ENCODE measurements at places on chromosomes 1 and 21. TPM values are rescaled to one million over a fixed set of nuclear protein-coding genes. Genes with fewer than 3 reads are reported as not detected.

DNA sequence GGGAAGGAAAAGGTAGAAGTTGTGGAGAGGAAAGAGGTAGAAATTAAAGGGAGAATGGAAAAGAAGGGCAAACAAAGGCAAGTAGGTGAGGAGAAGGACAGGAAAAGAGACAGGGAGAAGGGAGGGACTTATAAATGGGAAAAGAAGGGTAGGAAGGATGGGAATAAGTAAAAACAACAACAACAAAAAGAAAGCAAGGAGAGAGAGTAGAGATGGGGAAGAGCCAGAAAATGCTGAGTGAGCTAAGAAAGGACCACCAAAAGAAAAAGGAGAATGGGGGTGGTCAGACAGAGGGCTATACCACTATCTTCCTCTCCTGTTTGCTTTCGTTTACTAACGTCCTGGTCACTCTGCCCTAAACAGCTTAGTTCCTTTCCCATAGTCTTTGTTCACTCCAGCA is 1.7 kb upstream of the CMPK1 start:
- no peak for DNase-seq

DNA sequence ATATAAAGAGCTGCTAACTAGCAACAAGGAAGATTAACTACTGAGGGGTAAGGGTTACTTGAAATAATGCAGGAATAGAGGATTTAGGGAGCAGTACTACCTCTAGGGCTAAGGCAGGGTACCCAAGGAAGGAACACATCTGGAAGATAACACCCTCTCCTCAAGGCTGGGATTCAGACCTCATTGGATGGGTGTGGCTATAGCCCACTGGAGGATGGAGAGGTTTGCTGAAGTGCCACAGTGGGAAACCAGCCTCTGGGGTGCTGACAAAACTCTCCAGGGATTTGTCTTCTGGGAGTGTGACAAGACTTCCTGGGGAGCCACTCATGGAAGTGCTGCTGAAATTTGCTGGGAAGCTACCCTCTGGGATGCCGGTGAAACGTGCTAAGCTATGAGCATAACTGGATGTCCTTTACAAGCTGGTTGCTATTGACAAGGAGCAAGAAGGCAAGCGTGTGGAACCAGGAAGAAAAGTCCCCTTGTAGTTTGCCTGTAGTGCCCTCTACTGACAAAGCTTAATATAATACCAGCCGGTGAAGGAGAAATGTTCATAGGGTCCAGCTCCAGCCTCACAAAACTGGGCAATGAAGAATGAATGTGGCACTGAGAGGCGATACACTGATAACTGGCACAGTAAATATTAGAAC is 122.8 kb upstream of the USP24 start:
- DNase-seq = no peak

Gene RNF223
- polyA plus RNA-seq = 0.18 TPM

Gene CFHR4
- polyA plus RNA-seq = 0.09 TPM

- no peak for DNase-seq
Measured at GRCh38 chr1:77548285-77548684, 134.2 kb downstream of the ZZZ3 start.

DNA sequence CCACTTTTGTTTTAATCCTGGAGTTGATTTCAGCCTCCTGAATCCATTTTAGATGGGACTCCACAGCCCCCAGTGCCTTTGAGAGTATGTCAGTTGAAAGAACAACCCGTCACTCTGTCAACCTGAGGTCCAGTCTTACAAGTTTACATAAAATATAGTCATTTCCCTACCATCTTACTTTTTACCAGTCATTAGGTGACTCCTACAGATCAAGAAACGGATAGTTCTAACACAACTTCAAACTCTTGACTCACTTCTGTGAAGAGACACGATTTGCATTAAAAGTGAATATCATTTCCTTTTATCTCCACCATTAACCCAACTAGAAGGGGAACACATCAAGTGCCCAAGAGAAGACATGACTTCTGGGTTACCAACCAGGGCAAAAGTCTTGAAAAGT is 147.1 kb downstream of the NTPCR start:
- DNase-seq = no peak

DNA sequence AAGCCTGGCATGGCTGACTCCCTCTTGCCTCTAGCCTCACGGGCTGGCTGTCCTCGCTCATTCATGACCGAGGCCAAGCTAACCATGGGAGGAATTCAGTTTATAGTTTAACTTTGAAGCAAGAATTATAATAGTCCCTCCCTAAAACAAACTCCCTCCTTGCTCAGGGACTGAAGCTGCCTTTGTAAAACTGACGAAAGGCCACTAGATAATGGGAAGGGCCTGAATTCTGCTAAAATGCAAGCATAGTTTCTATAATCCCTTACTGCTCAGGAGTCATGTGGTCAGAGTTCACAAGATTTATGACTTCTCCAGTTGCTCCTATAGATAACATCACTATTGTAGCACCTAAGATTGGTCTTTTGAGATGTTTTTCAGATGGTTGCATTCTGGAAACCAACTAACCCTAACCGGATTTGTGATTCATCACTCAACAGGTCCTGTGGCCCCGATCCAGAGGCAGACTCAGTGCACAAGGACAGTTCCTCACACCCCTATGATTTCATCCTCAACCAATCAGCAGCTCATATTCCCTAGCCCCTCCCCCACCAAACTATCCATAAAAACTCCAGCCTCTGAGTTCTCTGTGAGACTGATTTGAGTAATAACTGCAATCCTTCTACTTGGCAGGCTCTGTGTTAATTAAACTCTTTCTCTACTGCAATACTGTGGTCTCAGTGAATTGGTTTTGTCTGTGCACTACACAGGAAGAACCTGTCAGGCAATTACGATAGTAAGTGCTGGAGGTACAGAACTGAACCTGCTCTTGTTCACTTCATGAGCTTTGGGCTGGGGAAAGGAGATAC is 26.4 kb downstream of the HHIPL2 start:
- no peak for DNase-seq

DNA sequence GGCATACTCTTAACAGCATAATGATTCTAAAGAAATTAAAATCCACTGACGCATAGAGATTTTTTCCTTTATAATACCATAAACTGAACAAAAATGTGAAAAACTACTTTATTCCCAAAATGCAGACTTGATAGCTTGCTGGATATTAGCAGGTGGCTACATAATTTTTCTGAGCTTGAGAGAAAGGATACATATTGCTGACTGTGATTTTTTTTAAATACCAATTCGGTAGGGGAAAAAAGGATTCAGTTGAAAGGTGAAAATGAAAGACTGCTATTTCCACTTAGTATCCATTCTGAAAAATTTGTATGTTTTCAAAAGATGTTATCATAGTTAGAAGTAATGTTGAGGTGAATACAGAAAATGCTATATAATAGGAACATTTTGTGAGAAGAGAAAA is 90.0 kb upstream of the MAP1LC3C start:
- no peak for DNase-seq

DNA sequence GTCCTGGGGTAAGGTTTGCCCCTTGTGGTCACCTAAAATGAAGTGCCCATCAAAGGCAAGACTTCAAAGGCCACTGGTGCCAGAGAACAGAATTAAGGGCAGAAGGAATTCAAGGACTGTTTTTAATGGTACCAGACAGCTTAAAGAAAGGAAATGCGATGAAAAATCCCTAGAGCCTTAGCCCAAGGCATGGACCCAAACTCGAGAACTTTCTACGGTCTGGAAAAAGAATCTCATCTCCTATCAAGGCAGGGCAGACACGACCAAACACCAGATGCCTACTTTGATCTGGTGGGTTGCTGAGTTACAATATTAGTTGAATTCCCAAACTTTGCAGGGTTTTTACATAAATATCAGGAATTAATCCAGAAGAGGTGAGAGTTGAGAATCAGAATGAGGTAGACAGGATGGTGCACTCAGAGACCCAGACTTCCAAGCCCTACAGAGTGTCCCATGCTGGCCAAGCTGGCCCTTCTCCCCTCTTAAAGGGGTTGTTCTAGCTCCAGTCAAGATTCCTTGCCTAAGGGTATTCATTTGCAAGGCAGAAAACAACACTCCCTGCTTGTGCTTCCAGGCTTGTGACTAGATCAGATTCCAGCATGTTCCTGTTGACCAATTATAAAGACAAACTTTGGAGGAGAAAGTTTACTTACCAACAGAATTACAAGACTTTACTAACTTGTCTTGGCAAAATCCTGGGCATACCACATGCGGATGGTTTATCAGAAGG is 48.0 kb downstream of the EDN2 start:
- no peak for DNase-seq

Gene OLFML2B
- 13.6 TPM for polyA plus RNA-seq

Gene C1orf21
- 41.6 TPM for polyA plus RNA-seq

DNA sequence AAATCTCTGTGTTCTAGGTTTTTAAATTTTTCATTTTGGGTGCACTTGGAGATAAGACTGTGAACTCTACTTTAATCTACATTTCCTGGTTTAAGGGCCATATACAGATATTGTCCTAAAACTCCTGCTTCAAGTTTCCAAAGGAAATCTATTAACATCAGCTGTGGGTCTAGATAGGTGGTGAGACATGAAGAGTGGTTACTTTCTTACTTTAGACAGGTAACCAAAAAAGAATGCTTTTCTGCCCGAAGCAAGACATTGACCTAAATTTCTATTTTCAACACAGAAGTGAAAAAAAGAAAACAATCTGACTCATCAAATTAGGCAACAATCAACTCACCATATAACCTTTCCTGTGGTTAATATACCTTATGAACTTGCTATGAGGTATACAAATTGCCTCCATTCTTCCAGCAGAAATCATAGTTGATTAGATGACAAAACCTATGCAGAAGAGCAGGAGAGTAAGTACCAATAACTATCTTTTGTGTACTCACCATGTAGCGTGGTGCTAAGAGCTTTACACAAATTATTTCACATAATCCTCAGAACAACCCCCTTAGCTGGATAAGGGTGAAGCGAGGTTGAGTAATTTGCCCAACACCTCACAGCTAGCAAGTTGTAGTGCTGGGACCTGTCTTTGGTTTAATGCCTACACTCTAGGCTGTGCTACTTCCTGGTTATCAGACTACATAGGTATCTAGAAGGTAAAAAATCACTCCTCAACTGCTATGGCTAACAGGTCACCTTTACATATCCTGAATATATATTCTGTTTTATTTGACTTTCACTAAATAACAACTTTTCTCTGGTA is 23.4 kb upstream of the PTPN14 start:
- no peak for DNase-seq

- DNase-seq = no peak
Measured at GRCh38 chr1:41407664-41408252, 46.5 kb downstream of the FOXO6 start.

GRCh38 chr1:26574018-26574417 is 44.5 kb downstream of the RPS6KA1 start:
- DNase-seq = no peak

Gene GSTM4
- polyA plus RNA-seq = 33.1 TPM

DNA sequence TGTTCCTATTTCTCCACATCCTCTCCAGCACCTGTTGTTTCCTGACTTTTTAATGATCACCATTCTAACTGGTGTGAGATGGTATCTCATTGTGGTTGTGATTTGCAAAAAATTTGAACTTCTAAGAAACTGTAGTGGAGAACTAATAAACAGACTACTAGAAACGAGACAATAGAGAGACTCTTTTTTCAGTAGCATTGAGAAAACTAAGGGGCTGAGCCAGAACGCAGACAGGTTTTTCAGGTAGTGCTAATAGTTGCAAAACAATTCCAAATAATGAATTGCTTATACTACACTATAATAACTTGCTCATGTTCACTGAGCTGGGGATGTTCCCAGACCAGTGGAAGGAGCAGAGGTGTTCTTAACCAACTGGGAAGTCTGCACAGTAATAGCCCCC is 98.8 kb upstream of the DPH5 start:
- DNase-seq = no peak

GRCh38 chr1:42841440-42842147 is 4.8 kb upstream of the ZNF691 start:
- DNase-seq = no peak

- DNase-seq = no peak
Measured at GRCh38 chr1:50970931-50971582, 1.0 kb downstream of the CDKN2C start.

DNA sequence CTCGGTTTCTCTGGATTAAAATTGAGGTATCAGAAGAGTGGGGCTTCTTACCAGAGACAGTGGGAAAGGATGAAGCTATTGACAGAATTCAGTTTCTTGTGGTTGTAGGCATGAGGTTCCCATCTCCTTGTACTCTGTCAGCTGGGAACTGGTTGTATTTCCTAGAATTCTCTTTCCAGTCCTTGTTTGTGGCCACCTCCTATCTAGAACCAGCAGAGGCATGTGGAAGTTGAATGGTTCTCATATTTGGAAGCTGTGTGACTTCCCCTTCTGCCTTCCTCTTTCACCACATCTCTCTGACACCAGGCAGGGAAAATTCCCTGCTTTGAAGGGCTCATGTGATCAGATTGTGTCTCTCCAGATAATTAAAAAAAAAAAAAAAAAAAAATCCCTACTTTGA is 457.7 kb upstream of the ADAMTS5 start:
- no peak for DNase-seq

DNA sequence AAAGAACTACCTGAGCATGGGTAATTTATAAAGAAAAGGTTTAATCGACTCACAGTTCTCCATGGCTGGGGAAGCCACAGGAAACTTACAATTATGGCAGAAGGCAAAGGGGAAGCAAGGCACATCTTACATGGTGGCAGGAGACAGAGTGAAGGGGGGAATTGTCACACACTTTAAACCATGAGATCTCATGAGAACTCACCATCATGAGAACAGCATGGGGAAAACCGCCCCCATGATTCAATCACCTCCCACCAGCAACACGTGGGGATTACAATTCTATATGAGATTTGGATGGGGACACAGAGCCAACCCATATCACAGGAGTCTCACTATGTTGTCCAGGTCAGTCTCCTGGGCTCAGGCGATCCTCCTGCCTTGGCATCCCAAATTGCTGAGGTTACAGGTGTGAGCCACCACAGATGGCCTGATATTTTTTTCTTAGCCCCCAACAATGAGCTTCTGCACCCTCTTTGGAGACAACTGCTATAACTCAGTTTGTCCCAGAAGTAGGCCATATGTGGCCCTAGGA is 22.5 kb upstream of the MORC3 start:
- DNase-seq = no peak

Gene NUP210L
- 0.14 TPM for polyA plus RNA-seq

DNA sequence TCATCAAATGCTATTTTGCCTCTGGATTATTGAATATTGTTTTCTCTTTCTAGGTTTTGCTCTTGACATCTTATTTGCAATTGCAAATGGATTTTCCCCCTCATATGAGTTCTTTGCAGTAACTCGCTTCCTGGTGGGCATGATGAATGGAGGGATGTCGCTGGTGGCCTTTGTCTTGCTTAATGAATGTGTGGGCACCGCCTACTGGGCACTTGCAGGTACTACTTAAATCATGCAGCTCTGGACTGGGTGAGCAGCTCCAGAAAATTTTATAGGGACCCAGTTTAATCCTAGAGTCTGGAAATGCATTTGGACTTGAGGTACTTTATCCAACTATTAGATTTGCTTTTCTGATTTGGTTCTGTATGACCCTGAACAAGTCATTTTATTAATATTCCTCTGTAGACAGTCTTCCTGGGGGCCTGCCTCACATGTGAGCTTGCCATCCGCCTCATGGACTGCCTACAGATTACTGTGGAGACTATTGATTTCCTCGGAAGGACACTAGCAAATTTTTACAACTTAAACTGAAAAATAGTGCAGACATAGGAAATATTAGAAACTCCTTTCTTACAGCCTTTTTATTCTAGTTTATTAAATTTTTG is 44.5 kb downstream of the SLC22A15 start:
- DNase-seq = peak; percentile 15

Measured in right lung (tissue), 10 donors.